ENCODE measurements at places on chromosomes 6 and 20.

- DNase-seq = no peak
Observed at GRCh38 chr20:13061381-13061780, 52.6 kb downstream of the SPTLC3 start.

GRCh38 chr6:112839525-112839961 is 492.4 kb downstream of the RFPL4B start:
- peak; percentile 46 for DNase-seq

DNA sequence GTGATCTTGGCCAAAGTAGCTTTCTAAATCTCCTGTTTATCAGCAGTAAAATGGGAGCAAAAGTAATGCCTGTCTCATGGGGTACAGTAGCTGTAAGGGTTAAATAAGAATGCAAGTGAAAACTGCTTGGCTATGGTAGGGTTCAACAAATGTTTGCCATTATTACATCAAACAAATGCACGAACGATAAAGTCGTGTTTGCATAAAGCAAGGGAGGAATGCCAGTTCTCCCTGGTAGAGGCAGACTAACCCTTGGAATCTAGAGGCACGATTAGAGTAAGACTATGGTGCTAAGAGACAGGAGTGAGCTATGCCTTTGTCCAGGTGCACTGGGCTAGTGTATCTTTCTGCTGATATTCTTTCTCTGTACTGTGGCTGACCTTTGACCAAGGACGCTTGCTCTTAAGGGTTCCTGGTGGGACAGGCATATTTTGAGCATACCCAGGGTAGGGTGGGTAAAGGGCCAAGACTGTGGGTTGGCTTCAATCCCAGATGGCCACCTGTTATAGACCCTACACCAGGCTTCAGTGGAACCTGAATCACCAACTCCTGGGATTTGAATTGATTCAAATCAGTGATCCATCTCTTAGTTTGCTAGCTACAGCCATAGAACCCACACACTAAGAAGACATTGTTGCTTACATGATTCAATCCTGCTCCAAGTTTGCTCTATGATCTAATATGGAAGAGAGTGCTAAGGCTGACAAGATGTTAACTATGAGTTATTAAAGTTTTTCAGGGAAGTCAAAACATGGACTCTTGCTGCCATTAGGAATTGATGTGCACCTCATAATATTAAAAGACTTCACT is 139.9 kb downstream of the CCDC170 start:
- peak; percentile 36 for DNase-seq

DNA sequence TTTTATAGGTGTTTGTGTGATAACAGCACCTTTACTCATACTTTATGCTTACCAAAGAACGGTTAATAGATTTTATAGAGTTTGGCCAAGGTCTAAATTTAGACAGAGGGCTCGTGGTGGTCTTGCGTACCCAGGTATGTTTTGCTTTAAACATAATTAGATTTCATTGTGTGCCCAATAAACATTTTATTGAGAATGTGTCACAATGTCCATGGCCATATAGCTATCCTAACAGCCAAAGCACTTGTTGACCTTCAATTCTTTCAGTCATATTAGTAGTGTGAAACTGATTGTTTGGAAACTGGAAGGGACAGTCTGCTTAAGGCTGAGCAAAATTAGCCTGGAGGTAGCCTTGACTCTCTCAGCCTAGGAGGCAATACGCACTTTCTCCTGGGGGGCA is 48.3 kb upstream of the HDGFL1 start:
- no peak for DNase-seq

- DNase-seq = peak; percentile 46
Observed at GRCh38 chr6:30554962-30555815, 1.1 kb downstream of the GNL1 start.

- DNase-seq = peak; percentile 63
Observed at GRCh38 chr20:6784210-6784631, 16.7 kb downstream of the BMP2 start.

GRCh38 chr6:161890832-161891297 is 617.0 kb upstream of the AGPAT4 start:
- DNase-seq = peak; percentile 19

DNA sequence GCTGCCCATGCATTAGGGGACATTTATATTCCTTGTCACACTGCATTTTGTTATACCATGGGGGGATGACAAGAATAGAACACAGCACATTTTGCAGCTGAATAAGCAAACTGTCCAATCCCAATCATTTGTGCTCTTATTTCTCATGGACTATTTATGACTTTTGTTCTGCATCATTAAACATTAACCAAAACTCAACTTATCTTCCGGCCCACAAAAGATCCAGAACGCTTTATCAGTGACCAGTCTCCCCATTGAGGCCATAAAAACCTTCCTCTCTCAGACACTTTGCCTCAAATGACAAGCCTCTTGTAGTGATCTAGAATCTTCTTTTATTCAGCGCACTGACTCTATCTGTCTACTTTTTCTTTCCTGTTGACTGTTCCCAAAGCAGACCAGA is 28.4 kb upstream of the FOXQ1 start:
- DNase-seq = no peak

DNA sequence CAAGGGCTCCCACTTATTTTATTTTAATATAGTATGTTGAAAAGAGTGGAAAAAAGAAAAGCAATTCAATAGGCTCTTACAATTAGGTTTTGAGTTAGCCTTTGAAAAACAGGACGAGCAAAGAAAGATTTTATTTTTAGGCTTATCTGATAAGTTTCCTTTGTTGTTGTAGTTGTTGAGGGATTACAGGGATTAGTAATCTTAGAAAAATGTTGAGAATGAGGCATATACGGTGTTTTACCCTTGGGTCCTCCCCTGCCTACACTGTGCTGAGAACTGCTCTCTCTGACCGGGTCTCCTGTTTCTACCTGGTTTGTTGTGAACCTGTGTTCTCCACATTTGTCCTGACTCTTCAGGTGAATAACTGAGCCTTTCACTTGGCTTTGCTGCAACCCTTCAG is 16.7 kb downstream of the TRAPPC3L start:
- DNase-seq = no peak

- DNase-seq = peak; percentile 95
Observed at GRCh38 chr6:31826793-31827285, 699 bp upstream of the HSPA1B start.

GRCh38 chr6:134379599-134379998 is 61.7 kb upstream of the SGK1 start:
- no peak for DNase-seq

GRCh38 chr20:10469599-10469998 is 34.5 kb downstream of the SLX4IP start:
- no peak for DNase-seq

- no peak for DNase-seq
Observed at GRCh38 chr6:21608601-21609000, 15.1 kb downstream of the SOX4 start.

- DNase-seq = no peak
Observed at GRCh38 chr6:5045416-5045815, 39.7 kb upstream of the PPP1R3G start.

- peak; percentile 72 for DNase-seq
Observed at GRCh38 chr6:143059663-143060353, 881 bp upstream of the AIG1 start.

GRCh38 chr6:15751721-15752350 is 89.0 kb upstream of the DTNBP1 start:
- no peak for DNase-seq

- DNase-seq = peak; percentile 58
Observed at GRCh38 chr6:156779206-156780094, 2.3 kb downstream of the ARID1B start.

DNA sequence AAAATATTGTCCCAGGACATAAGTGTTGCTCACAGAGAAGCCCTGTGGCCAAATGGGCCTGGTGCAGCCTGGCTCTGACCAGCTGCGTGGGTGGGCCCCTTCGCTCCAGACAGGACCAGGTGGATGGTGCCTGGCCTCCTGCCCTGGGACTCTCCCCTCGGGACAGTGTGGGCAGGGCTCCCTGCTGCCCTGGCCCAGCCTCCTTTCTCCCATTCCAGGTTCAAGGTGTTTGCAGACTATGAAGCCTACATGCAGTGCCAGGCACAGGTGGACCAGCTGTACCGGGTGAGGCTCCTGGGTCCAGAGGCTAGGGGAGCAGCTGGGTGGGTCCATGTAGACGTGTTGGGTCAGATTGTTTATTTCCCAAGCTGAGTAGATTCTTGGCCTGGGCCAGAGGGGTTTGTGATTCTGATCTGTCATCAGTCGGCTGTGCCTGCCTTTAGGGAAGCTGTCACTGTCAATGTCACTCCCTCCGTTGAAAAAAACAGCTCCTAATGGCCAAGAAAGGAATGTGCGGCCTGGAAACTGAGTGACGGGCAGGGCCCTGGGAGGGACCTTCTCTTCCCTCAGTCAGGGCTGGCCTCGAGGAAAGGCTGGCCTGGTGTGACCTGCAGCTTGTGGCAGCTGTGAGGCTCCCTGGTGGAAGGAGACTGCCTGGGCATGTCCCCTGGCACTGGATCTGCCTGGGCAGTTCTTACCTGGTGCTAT is 47.7 kb downstream of the PYGB start:
- peak; percentile 72 for DNase-seq

DNA sequence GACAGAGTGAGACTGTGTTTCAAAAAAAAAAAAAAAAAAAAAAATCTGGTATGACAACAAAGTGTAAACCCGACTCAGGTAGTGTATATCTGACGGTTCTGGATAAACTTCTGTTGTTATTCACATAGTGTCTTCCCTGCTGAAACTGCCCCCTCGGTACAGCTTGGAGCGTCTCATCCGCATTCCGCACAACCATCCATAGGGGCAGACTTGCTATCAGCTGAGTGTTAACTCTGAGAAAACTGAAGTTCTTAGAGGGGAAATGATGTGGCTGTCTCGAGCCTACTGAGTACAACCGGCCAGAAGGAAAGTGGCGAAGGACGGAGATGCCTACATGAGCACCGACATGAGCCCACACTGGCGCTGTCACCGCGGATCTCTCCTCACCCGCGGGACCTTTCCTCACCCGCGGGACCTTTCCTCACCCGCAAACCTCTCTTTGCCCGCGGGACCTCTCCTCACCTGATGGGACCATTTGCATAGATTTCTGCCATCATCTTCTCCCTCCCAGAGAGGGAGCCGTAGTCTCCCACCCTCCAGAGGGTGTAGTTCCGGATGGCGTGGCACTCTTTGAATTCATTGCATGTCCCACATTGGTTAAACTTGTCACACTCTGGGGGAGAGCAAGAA is 9.8 kb downstream of the CTSZ start:
- DNase-seq = no peak

DNA sequence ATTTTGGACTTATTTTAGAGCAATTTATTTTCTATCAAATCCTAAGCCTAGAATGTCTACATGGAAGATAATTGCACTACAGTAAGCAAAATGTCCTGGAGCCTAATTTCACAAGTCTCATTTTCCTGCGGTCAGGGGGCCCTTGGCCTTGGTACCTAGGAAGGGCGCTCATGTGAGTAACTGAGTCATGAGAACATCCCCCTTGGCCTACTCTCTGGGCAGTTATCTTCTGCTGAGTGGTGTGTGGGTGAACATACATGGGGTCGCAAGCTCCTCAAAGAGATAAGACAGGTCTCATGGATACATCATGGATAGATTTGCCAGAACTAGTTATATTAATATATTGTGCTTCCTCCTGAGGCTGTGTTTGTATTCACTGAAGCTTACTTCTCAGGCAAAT is 211.2 kb upstream of the MARCKS start:
- no peak for DNase-seq

- DNase-seq = no peak
Observed at GRCh38 chr6:106667022-106667402, 37.6 kb downstream of the QRSL1 start.

- no peak for DNase-seq
Observed at GRCh38 chr20:32505723-32506473, 79.2 kb downstream of the NOL4L start.

- no peak for DNase-seq
Observed at GRCh38 chr6:50007819-50008218, 14.0 kb downstream of the DEFB110 start.

GRCh38 chr6:159390381-159390780 is 221.2 kb downstream of the FNDC1 start:
- DNase-seq = no peak

DNA sequence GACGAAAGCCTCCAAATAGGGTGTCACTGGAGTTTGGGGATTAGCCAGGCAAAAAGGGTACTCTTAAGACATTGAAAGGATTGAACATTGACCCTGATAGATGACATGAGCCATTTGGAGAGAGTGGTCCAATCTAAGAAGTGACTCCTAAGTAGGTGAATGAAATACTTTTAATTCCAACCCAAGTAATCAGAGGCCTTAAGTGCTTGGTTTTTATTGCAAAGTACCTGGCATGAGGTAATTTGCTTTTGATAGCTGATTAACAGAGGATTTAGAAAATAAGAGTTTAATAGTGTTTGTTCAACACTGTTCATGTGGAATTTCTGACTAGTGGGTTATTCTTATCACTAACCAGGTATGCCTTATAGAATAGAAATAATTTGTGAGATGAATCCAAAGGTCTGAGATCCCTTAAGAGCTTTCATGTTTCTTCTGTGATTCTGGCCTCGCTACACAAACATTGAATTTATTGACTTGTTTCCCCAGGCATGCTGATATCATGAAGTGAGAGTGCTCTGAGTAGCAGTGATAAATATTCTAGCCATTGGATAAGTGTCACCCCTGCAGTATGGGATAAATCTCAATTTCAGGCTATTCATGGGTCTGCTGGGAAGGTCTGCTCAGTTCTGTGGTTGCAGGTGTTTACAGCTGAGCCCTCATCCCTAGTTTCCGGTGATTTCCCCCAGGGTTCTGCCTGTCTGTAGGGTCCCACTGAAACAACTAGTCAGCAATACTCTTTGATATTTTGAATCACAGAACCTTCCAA is 6.5 kb downstream of the NCOA7 start:
- no peak for DNase-seq

DNA sequence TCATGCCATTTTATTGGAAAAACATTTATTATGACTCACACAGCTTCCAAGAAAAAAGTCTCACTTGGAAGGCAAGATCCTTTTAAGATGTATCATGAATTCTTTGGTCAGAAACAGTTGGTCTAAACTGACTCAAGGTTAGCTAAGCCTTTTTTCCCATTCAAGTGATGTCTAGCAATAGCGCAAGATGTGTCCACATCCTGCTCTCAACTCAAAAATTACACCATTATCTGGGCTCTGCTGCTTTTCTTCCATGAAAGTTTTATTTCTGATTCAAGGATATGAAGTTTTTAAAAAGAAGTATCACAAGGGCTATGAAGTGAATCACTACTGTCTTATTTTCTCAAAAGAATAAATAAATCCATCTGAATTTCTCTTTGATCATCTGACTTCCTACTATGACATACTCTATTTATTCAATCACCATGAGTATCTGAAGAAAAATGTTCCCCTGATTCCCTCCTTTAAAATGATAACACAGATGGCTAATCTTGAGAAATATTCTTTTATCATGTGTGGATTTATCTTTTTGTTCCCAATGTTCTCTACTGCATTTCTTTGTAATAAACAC is 139.2 kb downstream of the AHI1 start:
- DNase-seq = no peak

- no peak for DNase-seq
Observed at GRCh38 chr6:16602035-16602434, 159.2 kb downstream of the ATXN1 start.

DNA sequence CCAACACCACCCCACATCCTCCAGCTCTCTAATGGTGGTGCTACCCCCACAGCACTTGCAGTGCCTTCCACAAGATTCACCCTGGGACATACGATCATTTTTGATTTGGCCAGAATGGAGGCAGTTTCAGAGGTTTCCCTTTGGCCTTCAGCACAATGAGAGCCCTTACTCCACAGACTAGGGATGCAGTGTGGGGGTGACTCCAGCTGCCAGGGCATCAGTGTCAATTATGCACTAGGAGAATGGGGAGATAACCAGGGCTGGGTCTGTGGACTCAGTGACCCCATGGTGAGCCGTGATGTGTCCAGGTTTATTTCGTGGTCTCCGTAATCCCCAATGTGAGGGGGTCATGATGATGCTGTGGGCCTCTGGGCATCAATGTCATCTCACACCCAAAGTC is 31.5 kb upstream of the MICB start:
- no peak for DNase-seq

GRCh38 chr6:3806169-3806922 is 42.8 kb upstream of the FAM50B start:
- peak; percentile 72 for DNase-seq
